ENCODE measurements at places on chromosomes 16 and 17.

DNA sequence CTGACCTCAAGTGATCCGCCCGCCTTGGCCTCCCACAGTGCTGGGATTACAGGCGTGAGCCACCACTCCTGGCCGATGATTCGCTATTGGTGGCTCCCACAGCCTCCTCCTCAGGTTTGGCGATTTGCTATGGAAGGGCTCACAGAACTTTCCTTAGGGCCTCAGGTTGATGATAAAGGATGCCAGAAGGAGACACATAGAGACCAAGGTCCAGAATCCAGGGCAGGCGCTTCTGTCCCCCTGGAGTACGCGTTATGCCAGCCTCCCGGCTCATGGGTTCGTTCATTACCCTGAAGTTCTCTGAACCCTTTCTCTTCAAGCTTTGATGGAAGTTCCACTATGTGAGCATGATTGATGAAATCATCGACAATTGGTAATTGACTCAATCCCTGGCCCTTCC is 19.9 kb downstream of the LGALS3BP start:
- DNase-seq, result no peak

GRCh38 chr16:69544088-69544487 is 21.7 kb upstream of the NFAT5 start:
- no peak for DNase-seq

DNA sequence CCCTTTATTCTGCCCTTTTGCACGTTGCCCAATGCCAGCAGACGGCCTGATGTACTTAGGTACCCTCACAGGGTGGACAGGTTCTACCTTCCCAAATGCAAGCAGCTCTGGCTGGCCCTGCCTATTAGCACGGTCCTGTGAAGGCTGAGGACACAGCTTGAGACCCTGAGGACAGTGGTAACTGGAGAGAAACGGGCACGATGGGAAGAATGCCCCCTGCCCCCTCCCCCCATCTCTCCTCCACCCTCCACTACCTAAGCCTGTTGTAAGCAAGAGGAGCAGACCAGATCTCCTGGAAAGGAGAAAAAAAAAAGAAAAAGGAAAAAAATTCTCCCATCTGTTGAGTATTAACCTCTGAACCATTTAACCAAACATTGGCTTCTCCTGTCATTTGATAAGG is 34.1 kb downstream of the MEOX1 start:
- DNase-seq, result no peak

DNA sequence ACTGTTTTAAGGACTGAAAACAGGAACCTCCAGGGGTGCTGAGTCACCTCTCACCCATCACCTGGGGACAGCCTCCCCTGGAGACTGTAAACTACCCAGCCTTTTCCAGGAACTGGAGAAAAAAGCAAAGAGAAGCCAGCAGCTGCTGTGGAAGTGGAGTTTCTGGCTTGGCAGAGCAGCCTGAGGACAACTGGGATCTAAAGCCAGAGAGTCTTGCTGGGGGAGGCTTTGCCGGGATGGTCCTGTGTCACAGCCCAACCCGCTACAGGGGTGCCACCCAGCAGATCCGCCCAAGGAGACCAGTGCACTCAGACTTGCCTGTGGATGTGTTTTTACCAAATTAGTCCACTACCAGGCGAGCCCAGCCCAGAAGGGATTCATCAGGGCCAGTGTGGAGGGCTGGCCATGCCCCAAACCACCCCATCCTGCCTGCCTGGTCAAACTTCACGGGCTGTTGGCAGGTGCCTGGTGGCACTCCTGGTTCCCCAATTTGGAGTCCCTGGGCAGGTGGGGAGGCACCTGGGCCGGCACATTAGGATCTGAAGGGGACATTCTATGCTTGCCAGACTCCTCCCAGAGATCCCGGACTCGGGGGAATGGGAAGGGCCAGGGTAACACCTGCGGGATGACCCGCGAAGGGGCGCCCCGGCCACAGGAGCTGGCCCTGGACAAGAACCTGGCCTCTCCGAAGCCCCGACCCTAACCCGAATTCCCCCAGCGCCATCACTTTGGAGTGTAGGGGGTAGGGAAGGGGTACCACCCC is 771 bp downstream of the MSRB1 start:
- no peak for DNase-seq

DNA sequence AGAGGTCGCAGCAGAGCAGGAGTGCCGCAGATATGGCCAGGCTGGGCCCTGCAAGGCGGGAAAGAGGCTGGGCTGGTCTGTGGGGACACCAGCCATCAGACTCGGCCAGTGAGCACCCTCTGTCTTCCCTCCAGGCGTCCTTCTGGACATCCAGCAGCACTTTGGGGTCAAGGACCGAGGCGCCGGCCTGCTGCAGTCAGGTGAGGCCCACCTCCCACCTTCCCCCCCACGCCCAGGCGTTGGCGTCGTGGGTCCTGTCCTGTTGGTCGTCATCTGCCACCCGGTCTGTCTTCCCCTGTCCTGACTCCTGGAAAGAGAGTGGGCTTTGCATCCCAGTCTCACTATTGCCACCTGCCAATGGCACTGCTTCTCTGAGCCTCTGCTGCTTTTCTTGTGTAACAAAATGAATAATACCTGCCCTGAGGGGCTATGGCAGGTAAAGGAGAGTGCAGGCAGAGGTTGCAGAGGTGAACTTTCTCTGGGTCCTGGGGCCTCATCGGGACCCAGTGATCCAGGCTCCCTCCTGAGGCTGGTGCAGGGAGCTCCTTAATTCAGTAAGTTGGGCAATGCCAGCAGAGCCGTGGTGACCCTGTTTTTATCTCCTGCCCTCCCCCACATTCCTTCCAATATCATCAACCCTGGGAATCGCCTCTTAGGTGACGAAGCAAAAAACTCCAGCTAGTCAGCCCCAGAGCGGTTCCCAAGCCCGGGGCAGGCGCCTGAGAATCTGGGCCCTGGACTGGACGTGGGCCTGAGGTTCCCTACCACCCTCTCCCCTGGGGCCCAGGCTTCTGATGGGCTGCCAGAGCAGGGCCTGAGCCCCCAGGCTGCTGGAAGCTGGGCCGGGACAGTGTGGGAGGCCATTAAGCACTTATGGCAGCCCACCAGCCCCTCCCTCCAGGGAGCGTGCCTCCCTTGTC is 14.7 kb downstream of the SPNS2 start:
- no peak for DNase-seq
